Muscle of arm (tissue), 14 donors: ENCODE measurements at places on chromosomes 3 and 15.

GRCh38 chr15:70328679-70329115 lies 231.0 kb upstream of the TLE3 start:
- no peak for DNase-seq

DNA sequence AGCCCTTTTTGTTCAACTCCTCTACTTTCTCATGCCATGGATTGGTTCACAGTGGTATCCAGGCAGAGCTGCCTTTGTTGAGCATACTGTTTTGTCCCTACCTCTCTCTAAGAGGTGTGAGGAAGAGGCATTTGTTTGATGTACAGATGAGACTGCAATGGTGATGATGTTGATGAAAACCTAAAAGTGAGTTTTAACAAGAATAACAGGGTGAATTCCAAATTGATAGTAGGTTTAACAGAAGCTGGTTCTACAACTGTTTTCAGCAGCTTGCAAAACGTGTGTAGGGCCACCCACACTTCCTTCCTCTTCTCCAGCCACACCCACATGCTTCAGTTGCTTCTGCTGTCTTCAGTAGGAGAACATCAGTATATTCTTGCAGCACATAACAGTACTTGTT lies 10.2 kb downstream of the SNRK start:
- DNase-seq: no peak

- DNase-seq: no peak
Observed at GRCh38 chr15:39609166-39609916, 28.5 kb downstream of the THBS1 start.

- no peak for DNase-seq
Observed at GRCh38 chr3:136186846-136187245, 9.3 kb downstream of the MSL2 start.

DNA sequence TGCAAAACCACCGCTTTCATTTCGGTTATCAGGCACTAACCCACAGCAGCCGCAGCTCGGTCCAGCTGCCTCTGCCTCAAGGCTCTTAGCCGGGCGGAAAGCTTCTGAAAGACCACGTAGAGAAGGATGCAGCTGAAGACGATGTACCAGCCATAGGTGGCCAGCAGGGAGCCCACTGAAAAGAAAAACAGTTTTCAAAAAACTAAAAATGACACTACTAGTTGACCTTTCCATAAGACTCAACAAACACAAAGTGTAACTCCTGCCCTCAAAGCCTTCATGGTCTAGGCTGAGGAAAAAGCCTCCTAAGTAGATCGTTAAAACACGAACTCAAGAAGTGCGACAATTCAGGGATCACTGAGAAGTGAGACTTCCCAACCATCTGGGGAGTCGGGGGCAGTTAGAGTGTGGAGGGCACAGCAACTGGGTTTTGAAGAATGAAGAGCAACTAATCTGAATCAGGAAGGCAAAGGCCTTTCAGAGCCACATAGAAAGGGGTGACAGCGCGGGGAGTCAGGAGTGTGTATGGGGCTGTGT lies 716 bp downstream of the SELENOS start:
- no peak for DNase-seq

GRCh38 chr3:190608850-190609589 lies 95.1 kb downstream of the IL1RAP start:
- DNase-seq: no peak

DNA sequence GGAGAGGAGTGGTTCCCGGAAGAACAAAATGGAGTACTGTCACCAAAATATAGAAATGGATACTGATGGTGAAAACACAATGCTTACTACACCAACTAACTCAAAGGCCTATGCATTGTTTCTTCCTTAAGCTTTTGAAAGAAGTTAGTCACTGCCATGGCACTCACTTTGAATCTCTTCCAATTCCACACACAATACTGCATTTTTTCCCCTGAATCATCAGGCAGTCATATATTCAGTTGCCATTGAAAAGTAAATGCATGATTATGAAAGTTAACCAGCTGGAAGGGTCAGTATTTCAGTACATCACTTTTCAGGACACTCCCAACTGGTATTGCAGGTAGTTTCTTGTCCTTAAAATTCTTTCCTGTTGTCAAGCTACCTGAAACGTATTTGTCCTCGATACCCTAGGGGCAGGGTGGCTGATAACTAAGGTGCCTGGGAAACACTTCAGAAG lies 9.0 kb upstream of the LRRFIP2 start:
- DNase-seq: no peak

- DNase-seq: no peak
Observed at GRCh38 chr15:99677540-99678134, 55.6 kb downstream of the LYSMD4 start.

DNA sequence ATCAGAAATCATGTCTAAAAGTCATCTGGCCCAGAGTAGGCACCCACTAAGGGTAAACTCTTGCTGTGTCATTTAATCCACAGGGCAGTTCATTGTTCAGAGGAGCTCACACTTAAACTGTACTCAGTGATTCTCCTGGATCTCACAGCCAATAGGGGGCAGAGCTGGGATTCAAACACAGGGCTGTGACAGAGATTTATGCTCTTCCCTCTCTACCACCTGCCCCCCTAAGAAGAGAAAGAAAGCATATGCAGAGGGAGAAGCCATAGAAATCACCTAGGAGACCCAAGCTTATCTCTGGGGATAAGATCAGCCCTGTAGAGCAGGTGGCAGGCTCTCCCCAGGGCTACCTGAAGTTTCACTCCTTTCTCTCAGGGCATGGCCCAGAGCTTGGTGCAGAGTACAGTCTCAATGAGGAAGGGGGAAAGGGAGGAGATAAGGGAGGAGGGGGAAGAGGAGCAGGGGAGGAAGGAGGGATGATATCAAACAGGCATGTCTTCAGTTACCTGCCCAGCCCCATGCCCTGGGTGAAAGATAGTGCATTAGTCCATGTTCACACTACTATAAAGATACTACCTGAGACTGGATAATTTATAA lies 51.8 kb upstream of the ADPGK start:
- DNase-seq: no peak

DNA sequence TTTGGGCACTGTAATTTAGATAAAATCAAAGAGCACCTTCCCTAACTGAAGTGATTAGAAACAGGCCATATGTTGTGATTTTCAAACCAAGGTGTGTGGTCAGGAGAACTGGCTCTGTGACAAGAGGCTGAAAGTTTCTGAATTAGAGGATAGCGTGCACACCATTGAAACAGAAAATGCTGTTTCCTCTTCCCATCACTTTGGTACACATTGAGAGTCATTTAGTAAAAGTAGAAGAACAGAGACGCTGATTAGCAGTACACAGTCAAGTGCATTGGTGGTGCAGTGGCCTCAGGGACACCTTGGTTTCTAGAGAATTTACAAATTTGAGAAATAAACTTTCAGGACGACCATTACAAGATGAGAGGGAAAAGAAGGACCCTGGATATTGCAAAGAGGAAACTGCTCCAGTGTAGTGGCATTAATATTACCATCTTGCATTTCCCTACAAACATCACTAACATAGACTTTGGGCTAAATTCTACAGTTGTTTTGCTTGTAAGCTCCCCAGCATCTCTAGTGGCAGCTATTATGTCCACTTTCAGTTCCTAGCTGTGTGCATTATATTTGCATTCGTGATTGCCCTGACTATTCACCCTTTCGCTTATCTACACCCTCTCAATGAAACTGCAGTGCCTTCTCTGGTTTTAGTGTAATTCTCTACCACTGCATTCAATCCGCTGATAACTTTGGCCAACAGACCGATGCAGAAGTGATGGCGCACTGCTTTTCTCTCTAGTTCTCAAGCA lies 728.1 kb upstream of the GRM7 start:
- no peak for DNase-seq

GRCh38 chr3:45552031-45552793 lies 42.3 kb upstream of the LIMD1 start:
- no peak for DNase-seq

- peak; percentile 51 for DNase-seq
Observed at GRCh38 chr3:77380136-77380535, 340.2 kb downstream of the ROBO2 start.

GRCh38 chr15:62822228-62822627 lies 220.3 kb upstream of the TPM1 start:
- DNase-seq: no peak

GRCh38 chr3:148202386-148202785 lies 495.3 kb upstream of the AGTR1 start:
- no peak for DNase-seq

- no peak for DNase-seq
Observed at GRCh38 chr3:30612437-30613132, 6.2 kb downstream of the TGFBR2 start.

- DNase-seq: no peak
Observed at GRCh38 chr3:195034101-195034500, 236.9 kb downstream of the XXYLT1 start.

- no peak for DNase-seq
Observed at GRCh38 chr3:197881970-197882338, 68.0 kb upstream of the RPL35A start.

GRCh38 chr3:89912031-89912430 lies 804.6 kb downstream of the EPHA3 start:
- no peak for DNase-seq

DNA sequence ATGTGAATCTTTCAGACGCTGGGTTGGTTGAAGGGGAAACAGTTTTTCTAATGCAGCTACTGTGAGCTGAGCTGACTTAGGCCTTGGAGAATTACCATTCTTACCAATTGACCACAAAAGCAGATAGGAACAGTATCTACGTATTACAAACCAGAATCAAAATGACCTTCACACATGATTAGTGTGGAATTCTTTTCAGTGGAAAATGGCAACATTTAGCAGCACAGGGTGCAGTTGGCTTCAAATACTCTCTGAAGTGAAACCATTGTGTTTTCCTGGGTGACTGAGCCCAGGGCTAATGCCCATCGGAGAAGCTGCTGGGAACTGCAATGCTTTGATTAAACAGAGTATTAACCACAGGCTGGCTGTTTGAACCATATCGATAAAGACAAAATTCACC lies 40.2 kb upstream of the GOLGA8J start:
- no peak for DNase-seq

- DNase-seq: no peak
Observed at GRCh38 chr3:39249453-39250115, 30.3 kb downstream of the CX3CR1 start.

DNA sequence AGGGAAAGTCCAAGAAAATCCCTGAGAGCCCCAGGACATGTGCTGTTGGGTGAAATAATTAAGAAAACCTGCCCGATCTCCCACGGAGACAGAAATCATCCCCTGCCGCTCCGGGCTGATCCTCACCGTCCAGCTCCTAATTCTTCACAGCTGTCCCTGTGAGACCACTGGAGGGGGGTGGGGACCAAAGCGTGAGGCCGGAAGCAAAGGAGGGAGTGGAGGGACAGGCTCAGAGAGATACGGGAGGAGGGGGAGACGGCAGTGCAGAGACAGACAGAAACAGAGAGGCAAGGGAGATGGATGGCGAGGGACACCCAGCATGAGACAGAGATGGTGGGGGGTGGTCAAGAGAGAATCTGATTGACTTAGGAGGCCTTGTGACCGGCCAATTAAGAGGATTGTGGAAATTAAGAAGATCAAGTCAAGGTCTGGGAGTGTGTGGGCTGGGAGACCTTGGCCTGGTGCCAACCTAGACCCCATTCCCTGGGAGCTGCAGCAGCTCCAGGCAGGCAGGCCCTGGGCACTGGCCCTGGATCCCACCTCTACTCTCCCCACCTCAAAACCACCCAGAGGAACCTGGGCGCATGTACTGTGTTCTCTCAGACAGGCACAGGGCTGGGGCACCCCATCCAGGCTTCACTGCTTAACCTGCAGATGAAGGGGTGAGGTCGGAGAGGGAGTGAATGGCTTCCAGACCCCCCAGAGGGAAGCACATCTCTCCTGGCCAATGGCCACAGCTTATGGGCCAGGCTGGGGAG lies 113.2 kb upstream of the ALDH1A3 start:
- DNase-seq: peak; percentile 57

GRCh38 chr15:72604794-72605193 lies 49.7 kb upstream of the GOLGA6B start:
- DNase-seq: no peak
